ENCODE measurements at places on chromosomes 1 and 21.

DNA sequence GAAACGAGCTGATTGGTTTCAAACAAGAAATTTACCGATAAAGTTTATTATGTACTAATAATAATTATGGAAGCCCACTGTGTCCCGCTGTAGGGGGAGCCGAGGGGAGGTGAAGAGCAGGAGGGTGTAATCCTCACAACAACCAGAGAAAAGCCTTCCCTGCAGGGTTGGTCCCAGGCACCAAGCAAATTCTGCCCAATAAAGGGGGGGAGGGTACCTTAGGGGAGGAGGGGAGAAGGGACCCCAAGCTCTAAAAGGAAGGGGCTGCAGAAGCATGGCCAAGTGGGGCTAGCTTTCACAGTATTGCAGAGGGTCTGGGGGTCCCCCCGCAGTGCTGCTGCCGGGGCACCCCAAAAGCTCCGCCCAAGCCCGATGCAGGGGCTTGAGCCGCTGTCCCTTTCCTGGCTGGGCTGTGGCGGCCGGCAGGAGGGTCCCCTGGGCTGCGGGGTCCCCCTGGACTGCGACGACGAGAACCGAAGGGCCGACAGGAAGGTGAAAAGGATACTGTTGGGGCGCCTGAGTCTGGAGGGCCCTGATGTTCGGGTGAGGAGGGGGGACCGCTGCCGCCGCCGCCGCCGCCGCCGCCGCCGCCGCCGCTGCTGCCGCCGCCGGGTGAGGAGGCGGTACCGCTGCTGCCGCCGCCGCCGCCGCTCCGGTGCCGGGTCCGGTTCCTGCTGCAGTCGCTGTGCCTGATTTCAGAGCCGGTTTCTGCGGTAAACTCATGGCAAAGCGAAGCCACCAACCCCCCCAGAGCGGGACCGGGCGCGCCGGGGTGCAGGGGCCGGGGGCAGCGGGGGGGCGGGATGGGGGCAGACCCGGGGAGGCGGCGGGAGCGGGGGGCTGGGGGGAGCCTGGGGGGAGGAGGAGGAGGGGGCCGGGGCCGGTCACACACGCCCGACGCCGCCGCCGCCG is 771 bp downstream of the EIF4G3 start:
- peak; percentile 40 for DNase-seq

- DNase-seq = peak; percentile 56
These were observed 62.8 kb downstream of the EDEM3 start for GRCh38 chr1:184691719-184692324.

- DNase-seq = peak; percentile 82
These were observed 102.0 kb downstream of the BEND5 start for GRCh38 chr1:48674641-48675040.

GRCh38 chr1:212600071-212600915 is 8.3 kb upstream of the ATF3 start:
- no peak for DNase-seq

- DNase-seq = no peak
These were observed 9.8 kb downstream of the CD101 start for GRCh38 chr1:117011334-117011733.

- DNase-seq = no peak
These were observed 84.8 kb downstream of the KCNJ15 start for GRCh38 chr21:38341546-38342012.

- DNase-seq = no peak
These were observed 41.4 kb upstream of the DNASE2B start for GRCh38 chr1:84356881-84357280.

- no peak for DNase-seq
These were observed 138.9 kb downstream of the TOMM20 start for GRCh38 chr1:234989479-234990327.

DNA sequence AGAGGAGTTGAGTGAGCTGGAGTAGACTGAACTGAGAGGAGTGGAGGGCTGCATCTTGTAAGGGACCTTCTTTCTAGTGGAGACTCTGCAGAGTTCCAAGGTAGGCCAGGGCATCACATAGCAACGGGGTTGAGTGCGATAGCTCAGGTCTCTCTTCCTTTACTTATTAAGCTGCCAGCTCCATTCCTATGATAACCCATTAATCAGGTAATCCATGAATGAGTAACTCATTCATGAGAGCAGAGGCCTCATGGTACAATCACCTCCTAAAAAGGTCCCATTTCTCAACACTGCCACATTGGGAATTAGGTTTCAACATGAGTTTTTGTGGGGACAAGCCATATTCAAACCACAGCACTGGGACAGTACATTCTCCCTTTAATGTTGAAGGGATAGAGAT is 21.3 kb downstream of the VN1R5 start:
- no peak for DNase-seq

GRCh38 chr21:29406385-29406784 is 107.7 kb downstream of the BACH1 start:
- no peak for DNase-seq

DNA sequence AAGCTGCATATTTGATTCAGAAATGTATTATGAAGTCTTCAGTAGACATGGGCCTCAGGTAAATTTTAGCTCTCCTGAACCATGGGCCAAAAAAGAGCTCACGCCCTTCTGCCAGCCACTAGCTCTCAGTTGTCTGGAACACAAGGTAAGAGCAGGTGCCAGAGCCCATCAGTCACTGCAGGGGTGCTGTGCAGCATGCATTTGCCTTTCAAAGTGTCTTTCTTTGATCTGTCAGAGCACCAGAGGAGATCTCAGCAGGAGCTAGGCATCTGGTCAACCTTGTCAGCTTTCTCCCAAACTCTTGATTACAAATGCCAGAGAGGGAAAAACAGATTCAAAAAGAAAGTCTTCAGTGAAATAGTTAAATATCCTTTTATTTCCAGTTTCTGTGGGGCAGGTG is 332.3 kb downstream of the COL11A1 start:
- no peak for DNase-seq

DNA sequence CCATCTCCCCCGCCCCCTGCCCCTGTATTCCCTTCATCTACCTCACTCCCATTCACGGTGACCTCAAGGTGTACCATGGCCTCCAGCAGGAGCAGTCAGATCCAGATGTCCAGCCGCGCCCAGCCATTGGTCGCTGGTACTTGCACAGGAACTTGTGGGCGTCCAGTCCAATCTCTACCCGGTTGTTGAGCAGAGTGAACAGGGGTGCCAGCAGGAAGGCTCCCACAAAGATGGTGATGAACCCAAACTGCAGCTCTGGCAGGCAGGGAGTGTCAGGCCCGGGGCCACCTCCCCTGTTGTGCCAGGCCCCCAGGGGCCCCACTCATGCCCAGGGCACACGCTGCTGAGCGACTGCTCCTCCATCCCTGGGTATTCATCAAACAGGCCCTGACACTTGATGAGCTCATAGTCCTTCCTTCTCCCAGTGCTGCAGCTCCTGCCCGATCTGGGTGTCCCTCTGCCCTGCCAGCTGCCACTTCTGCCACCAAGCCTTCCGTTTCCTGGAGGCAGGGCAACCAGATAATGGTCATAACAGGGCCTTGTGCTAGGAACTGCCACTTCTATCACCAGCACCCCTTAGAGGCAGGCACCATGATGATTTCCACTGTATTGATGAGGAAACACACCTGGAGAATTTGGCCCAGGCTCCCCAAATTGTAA is 5.7 kb upstream of the ARHGEF19 start:
- no peak for DNase-seq

DNA sequence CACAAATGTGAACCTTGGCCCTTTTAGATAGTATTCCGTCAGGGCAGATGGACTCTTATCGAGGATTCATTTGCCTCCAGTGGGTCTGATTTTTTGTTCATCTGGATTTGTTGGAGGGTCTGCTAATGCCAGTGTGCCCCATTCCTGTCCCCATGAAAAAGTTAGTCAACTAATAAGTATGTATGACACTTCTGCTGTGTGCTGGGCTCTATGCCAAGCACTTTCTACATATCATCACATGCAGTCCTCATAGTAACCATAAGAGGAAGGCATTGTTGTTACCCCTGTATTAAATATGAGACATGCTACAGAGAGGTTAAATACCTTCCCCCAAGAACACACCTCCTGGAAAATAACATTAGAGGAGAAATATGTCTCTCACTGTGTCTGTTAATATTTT is 46.6 kb upstream of the MAB21L3 start:
- DNase-seq = no peak

DNA sequence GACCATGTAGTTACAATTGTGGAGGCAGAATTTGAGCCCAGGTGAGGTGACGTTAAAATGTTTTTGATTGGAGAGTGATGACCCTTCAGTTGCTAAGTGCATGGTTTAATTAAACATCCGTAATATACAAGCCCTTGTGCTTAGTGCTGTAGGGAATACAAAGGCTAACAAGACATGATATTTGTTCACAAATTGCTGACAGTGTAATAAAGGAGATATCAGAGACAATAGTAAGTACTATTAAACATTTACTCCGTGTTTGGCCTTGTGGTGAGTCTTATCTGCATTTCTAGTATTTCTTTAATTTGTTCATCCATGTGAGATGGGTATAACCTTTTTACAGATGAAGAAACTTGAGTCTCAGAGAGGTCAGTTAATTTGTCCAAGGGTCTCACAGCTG is 37.9 kb downstream of the RLF start:
- DNase-seq = no peak

DNA sequence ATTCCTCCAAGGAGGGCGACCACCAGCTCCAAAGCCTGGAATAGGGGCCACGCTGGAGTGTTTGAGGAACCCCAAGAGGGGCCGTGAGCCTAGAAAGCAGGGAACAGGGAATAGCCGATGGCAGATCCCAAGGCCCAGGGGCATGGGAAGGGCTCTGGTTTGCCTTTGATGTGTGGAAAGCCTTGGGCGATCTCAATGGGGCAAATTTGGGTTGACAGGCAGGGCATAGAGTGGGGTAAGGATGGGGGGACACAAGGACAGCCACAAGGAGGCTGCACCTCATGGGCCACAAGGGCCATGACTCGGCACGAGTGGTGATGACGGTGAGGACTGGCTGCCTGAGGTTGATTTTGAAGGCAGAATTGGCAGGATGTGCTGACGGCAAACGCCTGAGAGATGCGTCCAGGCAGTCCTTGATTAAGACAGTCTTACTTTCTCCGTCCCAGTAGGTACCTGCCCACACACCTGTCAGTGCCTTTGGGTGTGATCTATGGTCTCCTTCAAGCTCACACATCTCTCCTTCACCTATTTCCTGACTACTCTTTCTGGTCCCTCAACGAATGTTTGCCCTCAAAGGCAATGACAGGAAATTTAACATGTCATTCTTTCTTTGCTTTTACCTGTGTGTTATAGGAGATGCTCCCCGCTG is 2.0 kb upstream of the TMPRSS3 start:
- no peak for DNase-seq

GRCh38 chr1:30403061-30403645 is 320.2 kb downstream of the MATN1 start:
- DNase-seq = no peak

DNA sequence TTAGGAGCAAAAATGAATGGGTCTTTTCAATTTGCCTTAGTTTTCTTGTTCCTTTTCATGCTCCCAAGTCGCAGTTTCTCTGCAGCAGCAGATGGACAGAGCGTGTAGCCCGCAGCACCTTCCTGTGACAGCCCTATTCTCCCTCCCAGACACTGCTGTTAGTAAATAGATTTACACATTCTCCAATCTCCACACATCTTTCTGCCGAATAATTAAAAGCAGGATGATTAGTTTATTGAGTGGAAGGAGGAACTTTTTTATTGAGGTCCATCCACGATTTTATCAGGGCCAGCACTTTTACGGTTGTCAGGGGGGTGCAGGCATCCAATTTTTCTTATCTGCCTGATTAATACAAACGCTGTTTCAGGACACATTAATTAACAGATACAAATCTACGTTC is 98.2 kb upstream of the USH2A start:
- no peak for DNase-seq

DNA sequence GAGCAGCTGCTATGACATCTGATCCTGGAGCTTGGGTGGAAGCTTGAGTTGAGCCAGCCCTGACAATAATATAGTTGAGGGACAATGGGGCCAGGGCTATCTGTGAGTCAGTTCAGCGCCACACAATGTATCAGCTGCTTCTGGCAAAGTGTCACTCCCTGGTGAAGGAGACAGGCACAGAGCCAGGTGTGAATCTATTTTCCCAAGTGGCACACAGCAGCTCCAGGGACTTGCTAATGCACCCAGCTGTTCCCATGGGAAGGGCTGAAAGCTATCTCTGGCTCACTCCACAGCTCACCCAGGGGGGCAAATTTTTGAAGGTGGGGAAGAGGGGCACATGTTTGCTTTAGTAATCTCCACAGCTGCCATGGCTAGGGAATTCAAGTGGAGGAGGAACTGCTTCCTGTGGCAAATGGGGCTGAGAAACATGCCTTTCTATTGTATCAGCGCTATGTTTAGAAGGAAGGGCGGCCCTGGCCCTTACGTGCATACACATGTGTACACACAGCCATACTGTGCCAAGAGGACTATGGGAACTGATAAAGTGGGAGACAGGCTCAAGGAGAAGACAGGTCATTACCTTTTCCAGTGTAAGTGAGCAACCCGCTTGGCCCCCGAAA is 2.2 kb downstream of the CYB5R1 start:
- DNase-seq = no peak

DNA sequence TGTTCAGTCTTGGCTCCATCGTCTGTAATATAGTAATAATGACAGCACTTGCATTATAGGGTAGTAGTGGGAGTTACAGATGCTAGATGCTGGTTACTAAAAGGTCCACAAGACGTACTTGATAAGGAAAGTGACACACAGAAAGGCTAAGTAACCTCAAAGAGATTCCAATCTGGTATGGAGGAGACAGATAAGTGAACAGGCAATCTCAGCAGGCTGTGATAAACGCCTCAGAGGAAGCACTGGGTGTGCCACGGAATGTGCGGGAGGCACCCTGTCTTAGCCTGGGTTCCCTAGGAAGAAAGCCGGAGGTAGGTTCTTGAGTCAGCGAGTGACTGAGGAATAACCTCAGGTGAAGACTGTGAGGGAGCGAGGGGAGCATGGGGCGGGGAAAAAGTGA is 4.6 kb upstream of the CTPS1 start:
- no peak for DNase-seq

DNA sequence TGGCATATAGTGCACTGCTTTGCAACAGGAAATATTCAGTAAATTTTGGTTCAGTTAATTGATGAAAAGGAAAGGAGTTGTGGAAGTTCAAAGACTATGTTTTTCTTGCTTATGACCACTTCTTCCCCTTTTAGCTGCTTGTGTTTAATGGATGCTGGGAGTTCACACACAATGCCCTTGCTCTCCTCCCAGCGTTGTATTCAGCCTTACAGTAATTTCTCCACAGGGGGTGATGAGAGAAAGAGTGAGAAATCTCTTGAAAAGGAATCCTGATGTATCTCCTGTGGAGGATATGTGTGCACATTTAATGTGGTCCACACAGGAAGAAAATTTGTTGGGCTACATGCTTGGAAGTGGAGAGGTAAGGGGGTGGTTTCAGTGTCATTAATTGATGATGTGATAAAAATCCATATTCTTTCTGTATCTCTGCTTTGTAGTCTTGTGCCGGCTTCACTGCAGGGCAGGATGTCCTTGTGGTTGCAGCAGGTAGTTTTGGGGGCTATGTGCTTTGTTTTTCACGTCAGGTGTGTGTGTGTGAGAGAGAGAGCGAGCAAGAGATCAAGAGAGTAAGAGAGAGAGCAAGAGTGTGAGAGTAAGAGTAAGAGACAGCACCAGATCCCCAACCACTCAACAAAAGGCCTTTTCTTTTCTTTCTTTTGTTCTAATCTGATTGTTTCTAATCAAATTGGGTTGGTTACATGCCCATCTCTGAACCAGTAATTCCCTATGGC is 204.4 kb downstream of the RWDD3 start:
- DNase-seq = no peak

GRCh38 chr1:193726722-193727121 is 540.3 kb upstream of the B3GALT2 start:
- DNase-seq = no peak

Measured in suppressor macrophage treated with lipopolysaccharide for 1 hour (primary cell).